Activated naive CD4-positive, alpha-beta T cell treated with Interleukin-2 at 50 U/mL for 16 hours (primary cell): ENCODE measurements at places on chromosomes 1 and 21.

DNA sequence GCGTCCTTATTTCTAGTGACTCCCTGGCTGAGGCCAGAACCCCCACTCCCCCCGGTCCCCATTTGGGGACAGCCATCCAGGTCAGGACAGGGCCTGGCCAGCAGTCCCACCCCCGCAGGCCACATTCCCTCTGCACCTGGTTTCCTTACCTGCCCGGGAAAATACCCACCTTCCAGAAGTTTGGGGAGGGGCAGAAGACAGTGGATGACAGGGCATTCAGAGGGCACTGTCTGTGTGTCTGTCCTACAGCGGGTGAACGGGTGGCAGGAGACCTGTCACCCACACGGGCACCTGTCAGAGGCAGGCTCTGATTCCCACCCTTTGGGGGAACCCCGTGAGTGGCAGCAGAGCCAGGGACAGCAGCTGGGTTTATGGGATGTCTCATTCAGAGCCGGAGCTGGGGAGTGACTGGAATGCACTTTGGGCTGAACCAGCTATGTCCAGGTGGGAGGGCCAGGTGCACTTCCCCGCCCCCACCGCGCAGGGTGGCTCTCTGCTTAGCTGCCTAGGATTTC lies 2.0 kb downstream of the ARHGEF16 start:
- DNase-seq, result no peak

DNA sequence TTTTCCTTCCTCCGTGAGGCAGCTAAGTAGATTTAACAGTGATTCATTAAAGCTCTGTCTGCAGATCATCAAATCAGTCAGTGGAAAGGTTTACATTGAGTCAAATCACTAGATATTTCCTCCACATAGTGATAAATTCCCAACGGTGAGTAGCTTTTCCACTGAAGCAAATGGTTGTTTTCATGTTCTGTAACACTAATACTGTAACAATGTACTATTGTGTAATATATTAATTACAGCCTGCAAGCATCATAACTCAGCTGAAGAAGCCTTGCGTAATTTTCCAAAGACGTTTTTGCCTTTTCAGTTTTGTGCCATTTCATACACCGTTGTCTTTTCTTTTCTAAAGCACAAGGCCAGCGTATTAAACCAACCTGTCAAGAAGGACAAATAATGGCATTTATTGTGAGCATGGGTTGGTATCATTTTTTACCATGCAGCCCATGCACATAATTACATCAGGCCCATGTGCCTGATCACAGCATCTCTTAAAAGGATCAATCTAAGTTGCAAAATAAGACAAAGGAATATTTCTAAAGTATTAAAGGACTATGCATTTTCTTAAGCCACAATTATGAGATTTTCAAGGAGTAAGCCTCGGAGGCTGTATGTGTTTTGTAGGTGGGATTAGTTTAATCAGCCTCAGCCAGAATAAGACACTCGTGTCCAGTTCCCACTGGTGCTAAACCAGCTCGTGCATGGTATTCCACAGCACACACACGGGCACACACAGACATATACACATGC lies 16.7 kb upstream of the PDE9A start:
- no peak for DNase-seq

DNA sequence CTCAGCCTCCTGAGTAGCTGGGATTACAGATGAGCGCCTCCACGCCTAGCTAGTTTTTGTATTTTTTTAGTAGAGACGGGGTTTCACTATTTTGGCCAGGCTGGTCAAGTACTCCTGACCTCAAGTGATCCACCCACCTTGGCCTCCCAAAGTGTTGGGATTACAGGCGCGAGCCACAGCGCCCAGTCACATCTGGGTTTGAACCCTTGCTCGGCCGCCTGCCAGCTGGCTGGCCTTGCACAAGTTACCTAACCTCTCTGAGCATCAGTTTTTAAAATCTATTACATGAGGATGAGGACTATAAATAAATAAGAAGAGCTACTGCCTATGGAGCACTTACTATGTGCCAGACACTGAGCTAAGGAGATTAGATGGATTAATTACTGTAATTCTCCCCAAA lies 17.7 kb upstream of the PADI2 start:
- DNase-seq, result no peak

- peak; percentile 40 for DNase-seq
Measured at GRCh38 chr21:42614396-42614795, 39.0 kb upstream of the PDE9A start.

DNA sequence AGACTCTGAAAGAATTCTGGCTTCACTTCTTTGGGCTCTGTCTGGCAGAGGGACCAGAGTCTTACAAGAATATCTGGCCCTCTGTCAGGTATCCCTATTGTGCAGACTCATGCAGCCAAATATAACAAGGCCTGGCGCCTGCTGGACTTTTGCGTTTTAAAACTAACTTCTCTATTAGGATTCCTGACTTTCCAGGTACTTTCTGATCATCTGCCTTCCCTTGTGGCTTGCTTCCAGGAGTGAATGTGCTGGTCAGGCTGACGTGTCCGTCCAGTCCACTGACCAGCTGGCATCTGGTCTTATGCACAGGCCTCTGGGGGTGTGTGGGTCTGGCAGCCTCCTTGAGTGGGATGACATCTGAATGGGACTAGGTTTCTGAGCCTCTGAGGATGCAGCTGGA lies 8.6 kb upstream of the RAB29 start:
- no peak for DNase-seq

DNA sequence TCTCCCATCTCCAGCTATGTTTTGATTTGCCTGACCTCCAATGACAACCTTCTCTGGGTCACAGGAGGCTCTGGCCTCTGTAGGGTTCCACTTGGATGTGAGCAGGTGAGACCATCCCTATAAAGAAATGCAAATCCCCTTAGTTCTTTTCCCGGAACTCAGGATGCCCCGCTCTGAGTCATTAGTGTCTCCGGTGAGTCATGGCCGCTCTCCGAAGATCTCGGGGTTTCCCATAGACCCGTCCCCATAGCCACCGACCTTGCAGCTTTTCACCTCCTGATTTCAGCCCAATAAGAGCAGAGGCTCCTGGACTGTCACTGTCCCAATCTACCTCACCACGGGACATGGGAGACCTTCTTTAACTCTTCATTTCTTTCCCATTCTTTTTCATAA lies 98.2 kb downstream of the PGBD5 start:
- peak; percentile 54 for DNase-seq

DNA sequence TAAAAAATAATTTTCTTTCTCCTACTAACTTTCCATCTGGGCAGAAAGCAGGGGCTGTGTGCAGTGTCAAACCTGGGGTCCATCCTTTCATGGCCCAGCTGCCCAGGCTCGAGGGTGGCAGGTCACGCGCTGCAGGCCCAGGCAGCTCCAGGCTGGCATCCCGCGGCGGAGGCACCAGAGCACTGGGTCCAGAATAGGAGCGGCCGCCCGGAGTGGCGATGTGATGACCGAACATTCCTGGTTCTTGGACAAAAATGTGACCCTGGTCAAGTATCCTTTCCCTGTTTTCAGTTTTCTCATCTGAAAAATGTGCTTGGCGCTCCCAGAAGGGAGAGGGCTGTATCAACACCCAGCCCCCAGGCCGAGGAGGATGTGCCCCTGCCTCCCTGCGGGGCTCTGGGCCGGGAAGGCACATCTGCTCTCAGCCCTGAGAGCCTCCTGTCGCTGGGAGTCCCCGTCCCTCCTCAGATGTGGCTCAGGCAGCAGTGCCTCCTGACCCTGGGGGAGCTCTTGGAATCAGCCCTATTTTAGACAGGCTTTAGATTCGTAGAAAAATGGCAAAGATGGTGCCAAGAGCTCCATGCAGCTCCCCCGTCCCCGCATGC lies 29.3 kb downstream of the SLX9 start:
- no peak for DNase-seq

GRCh38 chr1:30507401-30508174 lies 215.8 kb downstream of the MATN1 start:
- DNase-seq, result no peak

DNA sequence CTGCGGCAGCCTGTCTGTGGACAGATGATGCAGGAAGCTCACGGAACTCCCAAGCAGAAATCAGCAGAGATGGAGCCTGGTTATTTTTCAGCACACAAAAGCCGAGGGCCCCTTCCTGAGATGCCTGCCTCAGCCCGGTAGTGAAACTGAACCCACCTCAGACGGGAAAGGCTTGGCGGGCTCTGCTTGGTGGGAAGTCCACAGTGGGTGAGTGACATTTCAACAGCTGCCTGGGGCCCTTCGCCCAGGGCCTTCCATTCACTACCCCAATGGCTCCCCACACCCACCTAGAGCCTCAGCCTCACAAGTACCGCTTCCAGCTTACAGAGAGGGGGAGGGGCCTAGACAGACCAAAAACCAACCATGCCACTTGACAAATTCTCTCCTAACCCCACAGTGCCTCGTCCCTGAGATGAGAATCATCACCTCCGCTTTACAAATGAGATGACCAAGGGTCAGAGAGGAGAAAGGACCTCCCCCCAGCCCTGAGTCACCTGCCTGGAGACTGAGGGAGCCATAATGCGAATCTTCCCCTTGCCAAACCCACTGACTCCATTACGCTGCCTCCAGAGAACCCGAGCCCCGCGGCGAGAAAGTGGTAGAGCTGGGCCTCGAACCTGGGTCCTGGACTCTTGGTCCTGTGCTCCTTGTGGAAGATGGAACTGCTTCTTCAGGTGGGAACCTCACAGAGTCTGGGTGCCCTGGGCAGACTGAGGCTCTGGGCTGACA lies 3.4 kb upstream of the ECE1 start:
- DNase-seq, result peak; percentile 82

DNA sequence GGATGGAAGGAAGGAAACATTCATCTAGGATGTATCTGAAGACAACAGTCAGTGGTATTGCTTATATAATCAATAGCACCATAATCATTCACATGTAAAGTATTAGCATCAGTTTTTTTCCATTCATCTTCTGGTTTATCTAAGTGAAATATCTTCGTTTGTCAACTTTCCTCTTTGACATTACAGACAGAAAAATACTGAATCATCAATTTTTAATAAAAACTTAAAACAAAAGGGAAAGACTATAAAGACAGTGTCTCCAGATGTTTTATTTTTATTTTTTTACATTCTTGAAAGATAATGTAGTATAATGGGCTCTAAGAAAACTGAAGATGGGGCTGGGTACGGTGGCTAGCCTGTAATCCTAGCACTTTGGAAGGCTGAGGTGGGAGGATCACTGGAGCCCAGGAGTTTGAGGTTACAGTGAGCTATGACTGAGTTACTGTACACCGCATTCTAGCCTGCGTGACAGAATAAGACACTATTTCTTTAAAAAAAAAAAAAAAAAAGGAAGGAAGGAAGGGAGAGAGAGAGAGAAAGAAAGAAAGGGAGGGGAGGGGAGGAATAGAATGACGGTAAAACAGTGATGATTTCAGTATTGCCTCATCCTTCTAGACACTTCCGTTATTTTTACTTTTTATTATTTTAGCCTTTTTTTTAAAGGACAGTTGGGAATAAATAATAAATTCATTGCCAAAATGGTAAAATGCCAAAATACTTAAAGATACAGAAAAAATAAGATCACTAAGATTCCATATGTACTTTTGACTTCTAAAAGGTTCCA lies 89.5 kb downstream of the NRIP1 start:
- DNase-seq, result no peak

DNA sequence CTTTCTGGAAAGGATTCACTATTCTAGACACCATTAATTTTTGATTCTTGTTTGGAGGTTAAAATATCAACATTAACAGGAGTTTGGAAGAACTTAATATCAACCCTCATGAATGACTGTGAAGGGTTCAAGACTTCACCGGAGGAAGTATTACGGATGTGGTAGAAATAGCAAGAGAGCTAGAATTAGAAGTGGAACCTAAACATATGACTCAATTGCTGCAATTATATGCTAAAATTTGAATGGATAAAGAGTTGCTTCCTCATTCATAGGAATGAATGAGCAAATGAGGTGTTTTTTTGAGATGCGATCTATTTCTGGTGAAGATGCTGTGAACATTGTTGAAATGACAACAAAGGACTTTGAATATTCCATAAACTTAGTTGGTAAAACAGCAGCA lies 77.9 kb upstream of the TNFSF4 start:
- no peak for DNase-seq

DNA sequence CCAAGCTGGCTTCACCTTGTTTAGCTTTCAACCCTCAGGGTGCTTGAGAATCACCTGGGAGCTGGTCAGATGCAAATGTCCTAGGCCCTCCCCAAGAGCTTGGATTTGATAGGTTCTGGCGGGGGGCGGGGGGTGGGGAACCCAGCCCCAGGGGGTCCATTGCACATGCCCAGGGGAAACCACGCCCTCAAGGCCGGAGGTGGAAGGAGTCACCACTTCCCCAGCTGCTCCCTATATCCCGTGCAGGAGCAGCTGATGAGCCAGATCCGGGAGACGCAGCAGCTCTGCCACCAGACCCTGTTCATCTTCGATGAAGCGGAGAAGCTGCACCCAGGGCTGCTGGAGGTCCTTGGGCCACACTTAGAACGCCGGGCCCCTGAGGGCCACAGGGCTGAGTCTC lies 5.8 kb downstream of the TOR3A start:
- no peak for DNase-seq

DNA sequence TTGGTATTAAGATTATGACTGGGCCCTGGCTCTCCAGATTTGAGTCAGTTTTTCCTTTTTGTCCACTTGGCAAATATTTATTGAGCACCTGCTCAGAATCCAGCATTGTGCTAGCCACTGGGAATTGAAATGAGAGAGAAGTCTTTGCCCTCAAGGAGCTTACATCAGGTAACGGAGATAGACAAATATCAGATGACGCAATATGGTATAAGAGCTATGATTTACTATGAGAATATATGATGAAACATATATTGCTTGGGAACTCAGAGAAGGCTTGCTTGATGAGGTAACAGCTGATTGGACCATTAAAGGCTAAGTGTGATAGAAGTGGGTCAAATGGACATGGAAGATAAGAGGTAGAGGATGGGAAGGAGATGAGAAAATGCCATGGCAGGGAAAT lies 41.0 kb upstream of the GPR88 start:
- no peak for DNase-seq

- DNase-seq, result no peak
Measured at GRCh38 chr1:176444286-176444685, 18.7 kb upstream of the PAPPA2 start.

- DNase-seq, result no peak
Measured at GRCh38 chr21:43909741-43910400, 44.8 kb downstream of the AGPAT3 start.

DNA sequence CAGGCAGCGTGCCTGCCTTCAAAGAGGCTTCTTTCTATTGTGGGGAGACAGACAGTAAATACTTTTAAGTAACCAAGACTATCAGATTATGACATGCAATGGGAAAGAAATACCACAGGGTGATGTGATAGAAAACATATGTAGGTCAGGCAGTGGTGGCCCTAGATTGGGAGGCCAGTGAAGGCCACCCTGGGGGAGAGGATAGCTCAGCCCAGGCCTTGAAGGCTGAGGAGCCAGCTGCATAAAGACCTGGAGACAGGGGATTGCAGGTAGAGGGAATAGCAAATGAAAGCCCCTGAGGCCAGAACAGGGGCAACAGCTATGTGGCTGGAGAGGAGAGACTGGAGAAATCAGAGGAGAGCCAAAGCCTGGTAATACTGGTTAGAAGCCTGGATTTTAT lies 4.0 kb downstream of the SOX13 start:
- DNase-seq, result no peak

- no peak for DNase-seq
Measured at GRCh38 chr1:232134365-232134764, 495.6 kb downstream of the SIPA1L2 start.

GRCh38 chr1:230828421-230828820 lies 39.9 kb downstream of the C1orf198 start:
- DNase-seq, result no peak

GRCh38 chr21:45926281-45926680 lies 55.3 kb upstream of the COL6A1 start:
- no peak for DNase-seq
